ENCODE measurements at places on chromosomes 6 and 20.

DNA sequence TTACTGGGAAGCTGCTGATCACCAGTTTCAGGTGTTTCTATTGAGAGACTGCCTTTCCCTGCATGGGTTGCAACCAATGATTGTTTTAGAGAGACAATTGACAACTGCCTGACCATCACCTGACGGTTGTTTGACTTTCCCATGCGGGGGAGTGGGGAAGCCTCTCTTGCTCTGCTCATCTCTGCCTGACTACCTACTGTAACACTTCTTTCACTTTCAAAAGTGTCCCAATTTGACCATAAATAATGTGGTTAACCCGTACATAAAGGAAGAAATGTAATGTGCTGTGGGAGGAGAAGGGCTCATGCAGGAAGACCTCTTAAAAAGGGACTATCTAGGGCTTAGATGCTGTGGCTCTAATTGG lies 122.1 kb upstream of the PHACTR1 start:
- no peak for DNase-seq

DNA sequence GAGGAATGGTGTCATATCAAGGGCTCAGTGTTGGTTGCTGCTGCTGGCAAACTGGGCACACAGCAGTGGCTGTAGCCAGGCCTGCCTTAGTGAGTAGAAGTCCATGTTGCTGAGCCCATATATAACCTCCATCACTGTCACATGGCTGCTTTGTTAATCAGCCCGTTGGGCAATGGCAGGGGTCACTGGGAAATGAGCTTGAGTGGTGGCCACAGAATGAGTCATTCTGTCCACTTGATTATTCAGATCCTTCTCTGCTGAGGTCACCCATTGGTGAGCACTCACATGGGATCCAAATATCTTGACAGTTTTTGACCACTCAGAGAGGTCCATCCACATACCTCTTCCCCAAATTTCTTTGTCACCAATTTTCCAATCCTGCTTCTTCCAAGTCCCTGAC lies 898.9 kb upstream of the EYS start:
- no peak for DNase-seq

- no peak for DNase-seq
Measured at GRCh38 chr20:51610111-51610510, 67.6 kb upstream of the NFATC2 start.

- no peak for DNase-seq
Measured at GRCh38 chr6:160088784-160089533, 32.7 kb upstream of the SLC22A1 start.

- no peak for DNase-seq
Measured at GRCh38 chr6:73798592-73798991, 102.6 kb downstream of the CD109 start.

GRCh38 chr6:4338884-4339283 lies 203.5 kb upstream of the ECI2 start:
- peak; percentile 23 for DNase-seq

DNA sequence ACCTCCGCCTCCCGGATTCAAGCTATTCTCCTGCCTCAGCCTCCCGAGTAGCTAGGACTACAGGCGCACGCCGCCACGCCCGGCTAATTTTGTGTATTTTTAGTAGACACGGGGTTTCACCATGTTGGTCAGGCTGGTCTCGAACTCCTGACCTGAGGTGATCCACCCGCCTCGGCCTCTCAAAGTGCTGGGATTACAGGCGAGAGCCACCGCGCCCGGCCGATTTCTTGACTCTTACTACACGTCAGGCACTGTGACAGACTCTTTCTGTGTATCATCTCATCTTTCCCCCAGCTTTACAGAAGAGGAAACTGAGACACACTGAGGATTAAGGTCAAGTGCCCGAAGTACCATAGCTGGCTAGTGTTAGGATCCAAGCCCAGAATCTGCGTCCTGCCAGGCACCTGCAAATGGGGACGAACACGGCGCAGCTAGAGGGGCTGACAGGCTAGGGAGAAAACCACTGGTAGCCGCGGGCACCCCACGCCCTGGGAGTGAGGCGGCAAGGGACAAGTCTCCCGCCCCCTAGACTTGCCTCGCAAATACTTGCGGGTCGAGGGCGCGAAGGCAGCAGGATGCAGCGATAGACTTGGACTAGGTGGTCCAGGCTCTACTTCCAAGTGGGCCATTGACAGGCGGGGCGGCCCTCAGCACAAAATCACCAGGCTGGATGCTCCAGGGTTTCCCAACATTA lies 1.1 kb upstream of the TAF8 start:
- no peak for DNase-seq

GRCh38 chr6:26452631-26453235 lies 5.0 kb upstream of the BTN2A1 start:
- no peak for DNase-seq

GRCh38 chr6:84095156-84095555 lies 61.6 kb downstream of the MRAP2 start:
- DNase-seq: no peak

DNA sequence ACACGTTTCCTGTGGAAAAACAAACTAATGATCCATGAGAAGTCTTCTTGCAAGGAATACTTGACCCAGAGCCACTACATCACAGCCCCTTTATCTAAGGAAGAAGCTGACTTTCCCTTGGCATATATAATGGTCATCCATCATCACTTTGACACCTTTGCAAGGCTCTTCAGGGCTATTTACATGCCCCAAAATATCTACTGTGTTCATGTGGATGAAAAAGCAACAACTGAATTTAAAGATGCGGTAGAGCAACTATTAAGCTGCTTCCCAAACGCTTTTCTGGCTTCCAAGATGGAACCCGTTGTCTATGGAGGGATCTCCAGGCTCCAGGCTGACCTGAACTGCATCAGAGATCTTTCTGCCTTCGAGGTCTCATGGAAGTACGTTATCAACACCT lies 35.4 kb downstream of the GCNT2 start:
- no peak for DNase-seq

DNA sequence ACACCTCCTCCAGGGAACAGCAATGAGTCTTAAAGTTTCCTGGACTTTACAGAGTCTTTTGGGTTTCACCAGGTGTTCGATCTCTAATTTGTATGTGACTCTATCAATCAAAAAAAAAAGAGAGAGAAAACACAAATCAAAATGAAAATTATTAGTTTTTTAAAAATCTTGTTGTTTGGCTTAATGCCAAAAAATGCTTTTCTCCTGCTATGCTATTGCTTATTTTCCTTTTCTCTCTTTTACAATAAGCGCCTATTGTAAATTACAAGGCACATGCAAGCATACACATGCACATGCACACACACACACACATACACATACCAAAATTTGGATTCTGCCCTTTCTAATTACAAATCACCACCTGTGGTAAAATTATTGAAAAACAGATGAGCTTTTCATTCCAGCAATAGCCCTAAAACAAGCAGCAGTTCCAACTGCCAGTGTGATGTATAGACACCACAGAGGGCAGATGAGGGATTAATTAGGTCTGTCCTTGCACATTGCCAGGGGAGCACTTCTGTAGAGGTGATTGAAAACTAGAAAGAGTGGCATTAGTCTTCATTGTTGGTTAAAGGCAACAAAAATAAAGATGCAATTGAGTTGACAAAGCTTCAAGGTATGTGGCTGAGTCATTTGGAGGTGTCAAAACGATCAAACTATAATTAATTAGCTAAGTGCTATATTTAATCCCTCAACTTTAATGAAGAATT lies 631.7 kb downstream of the TFAP2B start:
- DNase-seq: no peak

All from osteocyte (in vitro differentiated cells).